ENCODE measurements at places on chromosomes 11 and 22.

- no peak for DNase-seq
Measured at GRCh38 chr22:43750751-43751150, 61.4 kb downstream of the EFCAB6 start.

DNA sequence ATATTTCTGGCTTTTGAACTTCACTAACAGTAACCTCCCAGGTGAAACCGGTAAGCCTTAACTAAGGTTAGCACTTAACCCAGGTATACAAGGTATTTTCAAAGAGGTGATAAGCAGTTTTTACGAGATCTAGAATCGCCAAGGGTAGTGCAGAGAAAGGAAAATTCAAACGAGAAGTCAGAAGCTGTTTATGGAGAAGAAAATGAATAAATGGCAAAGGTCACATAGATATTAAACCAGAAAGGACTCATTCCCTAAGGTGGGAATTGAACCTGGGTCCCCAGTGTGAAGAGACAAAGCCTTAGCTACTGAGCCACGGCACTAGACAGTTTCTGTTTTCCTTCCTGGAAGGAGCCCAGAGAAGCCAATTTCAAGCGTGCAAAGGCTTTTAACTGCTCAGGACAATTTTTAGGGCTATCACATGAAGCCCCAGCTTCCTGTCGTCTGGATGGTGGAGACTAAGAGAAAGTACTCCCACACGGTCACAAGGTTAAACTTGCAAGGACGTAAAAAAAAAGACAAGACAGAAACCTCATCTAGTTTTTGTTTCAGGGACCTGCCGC is 5.7 kb upstream of the C1QTNF6 start:
- DNase-seq, result no peak

GRCh38 chr11:130720232-130721022 is 195.9 kb downstream of the SNX19 start:
- no peak for DNase-seq

DNA sequence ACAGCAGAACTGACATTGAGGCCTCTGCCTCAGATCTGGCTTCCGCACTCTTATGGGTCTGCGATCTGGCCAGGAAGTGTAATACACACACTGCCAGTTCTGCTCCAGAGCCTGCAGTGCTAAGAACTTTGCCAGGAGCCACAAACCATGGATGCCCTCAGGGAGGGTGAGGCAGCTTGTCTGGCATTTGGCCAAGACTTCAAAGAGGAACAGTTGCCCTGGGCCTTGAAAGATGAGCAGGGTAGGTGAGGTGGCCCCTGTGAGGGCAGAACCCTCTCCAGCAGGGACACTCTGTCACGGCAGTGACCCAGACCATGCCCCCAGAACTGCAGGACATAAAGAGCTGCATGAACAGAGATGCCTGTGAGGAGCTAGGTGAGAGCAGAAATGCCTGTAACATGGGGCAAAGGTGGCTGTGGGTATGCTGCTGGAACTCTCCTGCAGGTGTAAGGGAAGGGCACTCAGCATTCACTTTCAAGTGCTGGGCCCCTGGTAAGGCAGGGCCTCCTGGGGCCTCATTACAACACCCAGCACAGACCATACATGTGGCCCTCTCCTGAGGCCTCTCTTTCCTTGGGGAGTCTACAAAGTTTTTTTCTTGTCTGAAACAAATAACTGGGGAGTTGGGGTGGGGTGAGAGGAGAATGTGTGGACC is 47.3 kb downstream of the NEU3 start:
- no peak for DNase-seq

DNA sequence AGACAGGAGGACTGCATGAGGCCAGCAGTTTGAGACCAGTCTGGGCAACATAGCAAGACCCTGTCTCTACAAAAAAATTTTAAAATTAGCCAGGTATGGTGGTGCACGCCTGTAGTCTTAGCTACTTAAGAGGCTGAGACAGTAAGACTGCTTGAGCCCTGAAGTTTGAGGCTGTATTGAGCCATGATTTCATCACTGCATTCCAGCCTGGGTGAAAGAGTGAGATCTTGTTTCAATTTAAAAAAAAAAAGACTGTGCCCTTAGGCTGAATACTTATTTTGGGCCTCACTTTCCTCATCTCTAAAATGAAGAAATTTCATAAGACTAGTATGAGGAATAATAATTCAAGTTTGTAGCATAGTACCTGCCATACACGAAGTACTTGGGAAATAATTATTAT is 6.9 kb downstream of the AQP11 start:
- DNase-seq, result no peak

DNA sequence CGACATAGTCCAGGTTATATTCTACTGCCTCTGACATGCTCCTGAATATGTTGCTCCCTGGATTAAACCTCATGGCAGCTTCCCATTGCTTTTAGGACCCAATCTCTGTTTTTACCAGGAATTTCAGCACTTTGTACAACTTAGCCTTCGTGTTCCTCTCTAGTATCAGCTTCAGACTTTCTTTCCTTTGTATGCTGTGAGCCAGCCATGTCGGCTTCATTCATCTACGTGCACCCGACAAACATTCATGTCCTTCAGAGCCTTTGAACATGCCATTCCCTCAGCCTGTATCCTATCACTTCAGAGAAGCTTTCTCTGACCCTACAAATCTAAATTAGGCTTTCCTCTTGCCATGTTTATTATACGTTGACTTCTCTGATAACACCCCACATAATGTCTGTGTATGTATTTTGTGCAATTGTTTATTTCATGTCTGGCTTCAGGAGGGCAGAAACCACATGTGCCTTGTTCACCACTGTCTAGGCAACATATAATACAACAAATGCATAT is 743.4 kb downstream of the OPCML start:
- no peak for DNase-seq

DNA sequence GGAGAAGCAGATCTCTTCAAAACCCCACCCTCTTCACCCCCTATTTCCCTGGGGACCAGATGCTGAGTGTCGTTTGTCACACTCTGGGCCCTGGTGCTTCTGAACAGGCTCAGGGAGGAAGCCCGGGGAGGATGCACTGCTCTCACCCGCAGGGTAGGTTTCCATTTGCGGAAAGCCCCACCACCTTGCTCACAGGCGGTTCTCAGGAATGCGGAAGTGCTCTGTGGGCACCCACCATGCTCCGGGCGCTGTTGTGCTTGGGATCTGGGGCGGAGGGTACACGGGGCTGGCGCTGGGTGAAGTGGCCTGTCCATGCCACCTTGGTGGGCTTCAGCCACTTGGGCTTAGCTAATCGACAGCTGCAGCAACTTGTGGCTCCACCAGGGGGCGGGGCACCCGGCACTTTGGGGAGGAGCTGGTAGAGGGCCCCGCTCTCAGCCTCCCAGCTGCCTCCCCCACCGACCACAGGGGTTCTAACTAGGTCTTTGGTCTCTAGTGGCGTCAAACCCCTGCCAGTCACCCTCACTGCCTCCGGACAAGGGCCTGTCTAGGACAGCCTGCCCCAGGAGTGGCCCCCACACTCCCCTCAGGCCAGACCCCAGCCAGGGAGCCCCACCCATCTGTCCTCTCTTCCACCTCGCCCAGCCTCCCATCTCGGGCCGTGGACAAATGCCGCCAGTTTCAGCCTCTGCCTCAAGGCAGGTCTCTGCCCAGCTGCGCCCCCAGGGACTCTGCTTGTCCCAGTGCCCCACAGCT is 7.4 kb downstream of the NDUFV1 start:
- DNase-seq, result peak; percentile 66

GRCh38 chr22:23772649-23773473 is at the start of gene MMP11:
Gene MMP11, plus strand, starts transcription at chr22:23772849. Its CDS starts 22 bp downstream, at chr22:23772871.
- DNase-seq, result no peak

DNA sequence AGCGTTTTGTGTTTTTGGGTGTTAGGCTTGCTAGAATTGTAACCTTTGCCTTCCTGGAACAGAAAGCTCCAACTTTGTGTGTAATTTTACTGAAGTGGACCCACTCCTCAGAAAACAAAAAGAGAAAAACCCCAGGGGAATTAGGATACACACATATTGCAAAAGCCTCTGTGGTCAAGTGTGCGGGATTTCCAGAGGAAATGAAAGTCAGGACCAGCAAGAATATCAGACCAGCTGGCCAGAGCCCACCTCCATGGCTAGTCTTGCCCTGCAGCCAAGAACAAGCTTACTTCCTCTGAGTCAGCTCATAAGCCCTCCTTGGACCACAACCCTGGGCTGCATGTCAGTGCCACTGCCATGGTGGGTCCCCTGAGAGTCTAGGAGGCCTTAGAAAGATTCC is 37.0 kb upstream of the FTH1 start:
- DNase-seq, result peak; percentile 42

- no peak for DNase-seq
Measured at GRCh38 chr11:76075716-76076115, 130.6 kb downstream of the WNT11 start.

DNA sequence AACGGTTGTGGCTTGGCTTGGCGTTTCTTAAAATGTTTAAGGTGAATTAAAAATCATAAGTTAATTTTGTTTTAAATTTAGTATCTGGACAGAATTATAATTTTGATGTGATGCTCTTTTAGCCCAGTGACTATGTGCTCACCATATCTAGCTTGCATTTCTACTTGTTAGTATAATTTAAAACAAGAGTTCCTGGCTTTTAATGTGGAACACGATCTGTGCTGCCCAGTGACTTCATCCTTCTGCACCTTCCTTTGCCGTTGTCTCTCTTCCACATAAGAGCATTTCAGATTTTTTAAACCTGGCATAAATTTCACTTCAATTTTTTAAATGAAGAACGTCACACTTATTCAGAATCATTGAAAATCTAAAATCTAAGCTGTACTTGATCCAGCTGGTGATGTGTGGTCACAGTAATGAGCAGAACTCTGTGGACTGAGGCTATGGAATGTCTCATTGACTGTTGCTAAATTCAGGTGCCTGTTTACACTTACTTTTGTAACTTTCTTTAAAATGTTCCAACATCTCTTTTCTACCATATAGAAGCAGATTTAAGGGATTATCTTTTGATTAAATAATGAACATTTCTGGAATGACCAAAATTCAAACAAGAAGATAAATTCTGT is 75.4 kb upstream of the ADSL start:
- DNase-seq, result no peak

- DNase-seq, result no peak
Measured at GRCh38 chr11:124669193-124669592, 4.3 kb downstream of the SIAE start.

GRCh38 chr22:26968859-26969523 is 311.6 kb downstream of the MIAT start:
- no peak for DNase-seq

- DNase-seq, result no peak
Measured at GRCh38 chr11:33321422-33321821, 64.2 kb downstream of the HIPK3 start.

GRCh38 chr11:88208745-88209144 is 33.5 kb upstream of the RAB38 start:
- DNase-seq, result no peak

- no peak for DNase-seq
Measured at GRCh38 chr11:101880222-101880621, 34.6 kb upstream of the CEP126 start.

DNA sequence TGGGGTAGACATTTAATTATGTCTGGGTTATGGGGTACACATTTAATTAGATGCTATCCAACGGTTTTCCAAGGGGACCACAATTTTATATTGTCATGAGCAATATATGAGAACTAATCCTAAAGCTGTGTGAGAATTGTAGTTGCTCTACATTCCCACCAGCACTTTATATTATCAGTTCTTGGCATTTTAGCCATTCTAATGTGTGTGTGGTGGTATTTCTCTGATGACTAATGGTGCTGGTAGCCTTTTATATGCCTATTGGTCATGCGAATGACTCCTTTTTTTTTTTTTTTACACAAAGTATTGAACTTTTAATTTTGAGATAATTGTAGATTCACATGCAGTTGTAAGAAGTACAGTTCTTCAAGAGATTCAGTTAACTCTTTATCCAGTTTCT is 26.2 kb downstream of the TMEM135 start:
- DNase-seq, result no peak

GRCh38 chr11:117052196-117053149 is 45.8 kb downstream of the SIK3 start:
- DNase-seq, result no peak

- no peak for DNase-seq
Measured at GRCh38 chr11:123429913-123430720, at the start of gene GRAMD1B. Gene GRAMD1B, plus strand, starts transcription at chr11:123430269. Its CDS starts 524 bp downstream, at chr11:123430793.

DNA sequence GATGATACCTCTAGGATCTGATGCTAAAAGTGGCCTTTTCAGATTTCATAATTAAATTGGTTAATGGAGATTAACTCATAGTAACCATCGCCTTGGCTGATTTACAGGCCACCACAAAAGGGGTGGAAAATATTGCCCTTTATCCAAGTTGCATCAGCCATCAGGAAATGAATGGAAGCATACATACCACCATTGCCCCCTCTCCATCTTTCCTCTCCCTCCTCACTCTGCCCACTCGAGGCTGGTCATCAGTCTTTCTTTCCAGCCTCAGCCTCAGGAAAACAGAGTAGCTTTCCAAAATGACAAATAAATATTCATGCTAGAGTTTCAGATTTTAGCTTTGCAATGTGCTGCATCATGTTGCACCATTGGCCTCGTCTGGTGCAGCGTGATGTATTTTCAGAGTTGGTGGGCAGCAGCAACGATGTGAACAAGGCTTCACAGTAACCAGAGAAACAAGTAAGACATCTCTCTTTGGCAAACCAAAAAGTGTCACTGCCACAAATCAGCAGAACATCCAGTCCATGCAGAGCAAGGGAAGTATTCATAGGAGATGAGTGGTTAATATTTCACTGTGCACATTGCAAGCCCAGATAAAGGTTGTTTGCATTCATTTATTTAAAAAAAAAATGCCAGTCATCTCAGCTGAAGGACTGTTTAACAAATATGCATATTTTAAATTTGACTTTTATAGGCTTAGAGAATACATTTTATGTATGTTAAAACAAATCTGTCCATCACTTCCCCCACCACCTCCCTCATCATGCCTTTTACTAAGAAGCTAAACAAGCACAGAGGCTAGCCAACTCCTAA is 136.7 kb upstream of the FAT3 start:
- DNase-seq, result no peak

DNA sequence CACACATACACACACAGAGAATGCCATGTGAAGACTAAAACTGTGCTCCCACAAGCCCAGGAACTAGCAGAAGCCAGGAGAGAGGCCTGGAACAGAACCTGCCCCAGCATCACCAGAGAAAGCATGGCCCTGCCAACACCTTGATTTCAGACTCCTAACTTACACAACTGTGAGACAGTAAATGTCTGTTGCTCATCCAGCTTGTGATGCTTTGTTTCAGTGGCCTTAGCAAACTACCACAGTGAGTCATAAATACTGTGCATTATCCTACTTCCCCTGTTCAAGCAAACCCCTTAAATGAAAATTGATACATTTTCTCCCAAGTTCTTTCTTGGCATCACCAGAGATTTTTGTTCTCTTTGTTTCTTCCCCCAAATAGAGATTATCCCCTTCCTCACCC is 1539.4 kb upstream of the TENM4 start:
- no peak for DNase-seq

- no peak for DNase-seq
Measured at GRCh38 chr11:86670181-86670580, 2.2 kb downstream of the ME3 start.

DNA sequence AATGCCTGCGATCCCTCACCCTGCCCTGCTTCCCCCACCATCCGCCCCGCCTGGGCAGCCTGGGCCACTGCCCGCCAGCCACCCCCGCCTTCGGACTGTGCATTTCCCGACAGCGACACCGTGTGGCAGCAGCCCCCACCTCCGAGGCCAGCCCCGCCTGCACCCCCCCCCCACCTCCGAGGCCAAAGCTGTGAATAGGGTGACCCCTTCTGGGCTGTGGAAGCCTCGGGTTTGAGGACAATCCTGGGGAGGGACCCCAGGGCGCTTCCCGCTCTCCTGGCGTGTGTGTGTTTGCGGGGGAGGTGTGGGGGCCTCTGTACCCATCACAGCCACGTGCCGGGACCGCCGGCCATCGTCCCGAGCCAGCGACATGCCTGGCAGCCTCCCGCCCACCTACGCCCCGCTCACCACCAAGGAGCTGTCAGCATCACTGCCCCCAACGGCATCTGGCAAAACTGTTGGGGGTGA is 33.8 kb upstream of the PPARA start:
- DNase-seq, result peak; percentile 67
